CD4-positive, alpha-beta T cell treated with Interferon alpha-2 for 1 hour (primary cell): ENCODE measurements at places on chromosomes 4 and X.

DNA sequence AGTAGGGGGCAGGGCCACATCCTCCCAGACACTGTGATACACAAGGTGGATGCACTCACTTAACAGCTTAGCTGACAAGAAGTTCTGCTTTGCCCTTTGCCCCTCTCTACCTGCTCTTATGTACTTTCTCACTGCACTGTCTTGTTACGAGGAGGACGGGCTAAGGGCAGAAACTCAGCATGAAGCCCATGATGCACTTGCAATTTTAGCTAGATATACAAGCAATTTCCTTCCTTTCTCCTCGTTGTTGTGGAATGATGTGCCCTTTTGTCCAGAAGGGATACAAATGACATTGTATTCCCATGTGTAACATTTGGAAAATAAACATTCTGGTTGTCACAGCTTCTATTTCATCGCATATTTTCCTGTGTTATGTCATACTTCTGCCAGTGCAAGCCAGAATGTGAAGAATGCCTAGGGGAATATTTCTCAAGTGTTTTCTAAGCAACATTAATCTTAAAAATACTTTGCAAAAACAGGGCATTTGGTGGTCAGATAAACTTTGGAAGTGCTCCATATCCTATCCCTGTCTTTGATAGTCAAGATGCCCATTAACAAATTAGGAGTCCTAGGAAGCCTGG is 47.2 kb downstream of the MAOA start:
- no peak for DNase-seq

GRCh38 chrX:15751155-15751819 is 13.2 kb downstream of the CA5B start:
- peak; percentile 84 for DNase-seq

- DNase-seq: no peak
These were observed 29.4 kb downstream of the EVC2 start for GRCh38 chr4:5678977-5679376.

DNA sequence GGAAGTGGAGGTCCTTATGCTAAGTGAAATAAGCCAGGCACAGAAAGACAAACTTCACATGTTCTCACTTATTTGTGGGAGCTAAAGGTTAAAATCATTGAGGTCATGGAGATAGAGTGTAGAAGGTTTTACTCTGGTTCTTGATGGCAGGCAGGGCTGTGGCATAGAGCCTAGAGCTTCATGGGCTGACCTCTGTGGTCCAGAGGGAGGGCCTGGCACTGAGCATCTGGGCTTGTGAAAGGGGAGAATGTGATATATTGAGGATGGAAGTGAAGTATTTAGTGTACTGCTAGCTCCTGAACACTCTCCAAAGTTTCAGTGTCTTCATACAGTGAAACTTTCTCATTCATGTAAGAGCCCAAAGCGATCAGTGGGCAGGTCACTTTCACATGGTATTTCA is 71.3 kb upstream of the ANXA3 start:
- DNase-seq: no peak

DNA sequence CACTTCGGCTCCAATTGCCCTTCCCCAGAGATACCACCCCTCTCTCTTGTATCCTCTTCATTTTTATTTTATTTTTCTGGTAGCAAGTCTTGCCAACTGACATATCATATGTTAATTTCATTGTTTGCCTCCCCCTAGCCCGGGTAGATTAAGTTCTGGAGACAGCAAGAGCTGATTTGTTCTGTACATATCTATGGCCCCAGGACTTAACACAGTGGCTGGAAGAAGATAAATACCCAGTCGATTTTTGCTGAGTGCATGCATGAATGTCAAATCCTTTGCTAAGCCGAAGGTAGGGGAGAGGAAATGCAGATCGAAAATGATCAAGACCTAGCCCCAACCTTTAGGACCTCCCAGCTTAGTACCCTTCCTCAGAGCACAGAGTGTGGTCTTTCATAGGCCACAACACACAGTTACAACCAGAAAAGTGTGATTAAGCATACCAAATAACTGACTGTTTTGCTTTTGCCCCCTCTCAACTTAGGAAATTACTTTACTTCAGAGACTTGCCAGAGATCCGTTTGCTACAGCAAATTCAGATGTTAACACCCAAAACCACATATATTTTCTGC is 58.7 kb upstream of the KLF3 start:
- DNase-seq: no peak

DNA sequence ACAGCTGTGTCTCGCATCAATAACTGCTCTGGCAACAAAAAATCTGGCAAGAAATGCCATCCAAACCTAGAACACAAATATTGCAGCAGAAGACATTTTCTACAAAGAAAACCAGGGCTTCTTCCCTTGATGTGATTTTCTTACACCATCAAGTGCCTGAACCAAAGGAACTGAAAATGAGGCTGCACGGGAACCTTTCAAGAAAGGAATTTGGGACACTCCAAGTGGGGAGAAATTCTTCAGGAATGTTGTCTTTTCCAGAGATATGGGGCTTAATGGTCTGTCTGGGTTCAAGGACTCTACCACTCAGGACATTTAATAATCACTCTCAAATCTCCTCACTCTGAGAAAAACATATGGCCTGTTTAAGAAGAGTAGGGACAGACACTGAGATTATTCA is 57.6 kb downstream of the PRDM5 start:
- no peak for DNase-seq

DNA sequence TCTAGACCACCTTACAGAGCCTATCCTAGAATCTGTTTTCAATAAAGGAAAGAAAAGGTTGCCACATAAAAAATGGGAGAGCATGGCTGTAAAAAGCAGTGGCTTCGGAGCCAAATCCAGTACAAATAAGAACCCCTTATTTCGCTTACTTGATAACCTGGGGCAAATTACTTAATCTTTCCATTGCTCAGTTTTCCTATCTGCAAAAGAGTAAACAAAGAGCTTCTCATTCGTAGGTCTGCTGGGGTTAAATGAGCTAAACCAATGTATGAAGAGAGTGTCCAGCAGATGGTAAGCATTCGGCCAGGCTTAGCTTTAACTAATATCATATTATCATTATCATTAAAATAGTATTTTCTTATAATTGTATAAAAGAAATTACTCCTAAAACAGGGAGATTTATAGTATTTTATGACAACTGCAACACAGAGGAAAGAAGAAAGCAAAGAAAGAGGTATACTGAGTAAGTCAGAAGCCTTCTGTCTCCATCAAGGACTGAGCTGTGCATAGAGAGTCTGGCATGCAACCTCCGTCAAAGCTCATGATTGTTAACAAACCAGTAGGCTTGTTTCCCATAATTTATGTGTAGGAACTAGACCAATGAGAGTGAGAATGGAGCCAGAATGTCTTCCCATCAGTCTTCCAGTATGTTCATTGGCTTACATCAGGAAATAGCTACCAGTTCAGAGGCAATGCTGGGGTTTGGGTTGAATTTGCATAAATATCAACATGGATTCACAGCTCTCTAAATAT is 364.9 kb downstream of the UNC5C start:
- no peak for DNase-seq

- DNase-seq: no peak
These were observed 242.9 kb downstream of the TECRL start for GRCh38 chr4:64166365-64166764.

DNA sequence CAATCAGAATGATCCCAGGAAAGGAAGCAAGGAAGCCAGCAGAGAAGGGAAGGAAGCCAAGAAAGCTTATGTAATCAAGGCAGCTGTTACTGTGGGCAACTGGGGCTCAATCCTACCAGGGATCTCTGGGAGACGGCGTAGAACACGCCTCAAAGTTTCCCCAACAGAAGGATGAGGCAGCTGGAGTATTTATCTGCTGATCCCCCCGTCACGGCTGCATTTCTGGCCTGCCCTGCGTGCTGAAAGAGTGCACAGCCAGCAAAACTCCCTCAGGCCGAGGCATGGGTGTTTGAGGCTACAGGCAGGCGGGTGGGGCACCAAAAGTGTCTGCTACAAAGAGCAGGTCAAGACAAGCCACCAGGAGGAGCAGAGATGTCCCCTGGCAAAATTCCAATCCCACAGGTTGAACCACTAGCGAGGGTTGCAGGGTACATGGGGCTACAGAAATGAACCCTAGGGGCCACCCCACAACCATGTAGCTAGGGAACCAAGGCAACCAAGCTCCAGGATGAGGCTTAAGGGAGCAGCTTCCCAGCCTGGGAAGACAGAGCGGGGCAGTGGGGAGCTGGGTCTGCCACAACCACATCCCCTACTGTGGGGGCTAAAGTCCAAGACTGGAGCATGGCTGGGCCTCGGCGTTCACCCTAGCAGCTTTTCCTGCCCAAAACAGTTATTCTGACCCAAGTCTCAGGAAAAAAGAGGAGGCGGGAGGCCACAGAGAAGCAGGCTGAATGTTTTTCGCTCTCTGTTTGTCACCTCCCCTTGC is 113.4 kb downstream of the BCOR start:
- no peak for DNase-seq

- no peak for DNase-seq
These were observed 32.2 kb downstream of the FNIP2 start for GRCh38 chr4:158801066-158801465.

DNA sequence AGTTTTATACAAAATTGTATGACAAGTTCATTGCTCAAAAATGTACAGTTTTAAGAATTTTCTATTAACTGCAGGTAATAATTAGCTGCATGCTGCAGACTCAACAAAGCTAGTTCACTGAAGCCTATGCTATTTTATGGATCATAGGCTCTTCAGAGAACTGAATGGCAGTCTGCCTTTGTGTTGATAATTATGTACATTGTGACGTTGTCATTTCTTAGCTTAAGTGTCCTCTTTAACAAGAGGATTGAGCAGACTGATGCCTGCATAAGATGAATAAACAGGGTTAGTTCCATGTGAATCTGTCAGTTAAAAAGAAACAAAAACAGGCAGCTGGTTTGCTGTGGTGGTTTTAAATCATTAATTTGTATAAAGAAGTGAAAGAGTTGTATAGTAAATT is 131.0 kb downstream of the TET2 start:
- no peak for DNase-seq

DNA sequence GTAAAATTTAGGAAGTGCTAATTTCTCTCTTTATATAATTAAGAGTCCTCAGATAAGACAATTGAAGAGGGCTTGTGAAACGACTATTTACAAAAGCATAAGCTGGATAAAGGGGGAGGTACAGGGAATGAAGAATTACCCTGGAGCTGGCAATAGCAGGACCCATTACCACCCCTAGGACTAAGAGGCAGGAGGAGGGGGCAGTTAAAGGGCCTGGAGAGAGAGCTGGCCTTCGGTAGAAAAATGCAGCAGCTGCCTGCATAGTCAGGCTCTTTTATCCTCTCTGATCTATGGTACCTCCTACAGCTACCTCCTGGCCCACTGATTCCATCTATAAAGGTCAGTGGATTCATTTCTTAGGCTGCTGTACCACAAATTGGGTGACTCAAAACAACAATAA is 57.7 kb upstream of the TRPC3 start:
- no peak for DNase-seq

DNA sequence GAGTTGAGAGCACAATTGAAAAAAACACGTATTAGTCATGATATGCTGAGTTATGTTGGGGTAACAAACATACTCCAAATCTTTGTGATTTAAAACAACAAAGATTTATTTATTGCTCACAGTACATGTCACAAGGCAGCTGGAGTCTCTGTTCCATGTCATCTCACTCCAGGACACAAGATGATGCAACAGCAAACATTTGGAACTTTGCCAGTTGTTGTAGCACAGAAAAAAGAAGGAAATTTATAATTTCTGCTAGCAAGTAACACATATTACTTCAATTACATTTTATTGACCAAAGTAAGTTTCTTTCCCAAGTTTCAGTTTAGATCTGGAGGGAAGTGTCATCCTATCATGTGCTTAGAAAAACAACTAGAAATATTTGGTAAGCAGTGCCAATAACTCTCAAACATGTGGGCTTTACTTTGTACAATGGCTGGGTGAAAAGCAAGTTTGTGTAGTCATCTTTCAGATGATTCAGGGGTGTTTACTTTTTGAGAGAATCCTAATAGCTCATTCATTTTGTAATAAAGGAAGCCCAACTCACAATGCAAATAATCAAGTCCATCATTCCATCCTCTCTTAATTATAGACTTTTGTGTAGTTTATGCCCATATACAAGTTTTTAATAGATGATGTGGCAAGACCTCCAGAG is 452.3 kb downstream of the ZIC3 start:
- no peak for DNase-seq

GRCh38 chr4:31366041-31366440 is 645.9 kb downstream of the PCDH7 start:
- no peak for DNase-seq

- DNase-seq: no peak
These were observed 151.7 kb upstream of the CPEB2 start for GRCh38 chr4:14850455-14851097.

- DNase-seq: no peak
These were observed 95.1 kb downstream of the AFAP1 start for GRCh38 chr4:7844594-7844991.

DNA sequence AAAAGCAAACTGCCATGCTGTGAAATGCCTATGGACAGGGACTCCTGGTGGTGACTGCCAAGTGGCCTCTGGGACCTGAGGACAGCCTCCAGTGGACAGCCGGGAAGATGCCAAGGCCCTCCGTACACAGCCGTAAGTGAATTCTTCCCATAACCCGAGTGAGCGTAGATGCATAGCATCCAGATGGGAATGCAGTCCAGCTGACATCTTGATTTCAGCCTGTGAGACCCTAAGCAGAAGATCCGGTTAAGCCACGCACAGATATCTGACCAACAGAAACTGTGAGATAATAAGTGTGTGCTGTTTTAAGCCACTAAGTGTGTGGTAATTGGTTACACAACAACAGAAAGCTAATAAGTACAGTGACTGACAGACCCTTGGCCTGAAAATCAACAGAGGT is 55.9 kb downstream of the TMEM156 start:
- DNase-seq: no peak

DNA sequence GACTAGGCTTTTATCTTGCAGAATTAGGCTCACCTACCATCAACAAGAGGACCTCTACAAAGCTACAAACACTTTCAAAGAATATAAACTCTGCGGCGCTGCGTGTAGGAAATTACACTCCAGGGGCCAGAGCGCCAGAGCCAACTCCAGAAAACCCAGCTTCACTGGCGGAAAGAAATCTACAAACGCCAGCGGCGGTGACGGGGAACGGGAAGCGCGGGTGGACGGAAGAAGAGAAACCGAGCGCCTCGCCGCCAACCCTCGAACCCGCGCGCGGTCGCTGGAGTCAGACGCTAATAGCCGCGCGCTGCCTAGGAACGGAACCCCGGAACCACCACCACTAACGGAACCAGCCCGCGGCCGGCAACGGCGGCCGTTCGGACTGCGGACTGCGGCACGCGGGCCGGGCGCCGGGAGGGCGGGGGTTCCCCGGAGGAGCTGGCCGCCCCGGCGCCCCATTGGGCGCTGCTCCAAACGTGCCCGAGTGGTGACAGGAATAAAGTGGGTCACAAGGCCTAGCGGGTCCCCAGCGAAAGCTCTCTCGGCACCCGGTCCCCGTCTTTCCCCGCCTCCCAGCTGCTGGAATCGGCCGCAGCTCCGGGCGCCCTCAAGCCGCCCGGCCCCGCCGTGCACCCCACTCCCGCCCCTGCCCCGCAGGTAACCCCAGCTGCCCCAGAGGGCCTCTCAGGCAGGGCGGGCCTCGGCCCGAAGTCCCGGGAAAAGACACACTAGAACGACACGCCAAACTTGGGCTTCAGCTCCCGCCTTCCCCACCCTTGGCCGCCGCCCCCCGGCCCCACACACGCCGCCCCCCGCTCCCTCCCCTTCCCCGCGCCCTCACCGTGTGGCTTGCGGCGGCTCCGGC is 836 bp downstream of the CLOCK start:
- peak; percentile 57 for DNase-seq

GRCh38 chr4:153258750-153259149 is 54.5 kb downstream of the TRIM2 start:
- DNase-seq: no peak
